ENCODE measurements at places on chromosomes 5 and 9.
A peak's percentile ranks its signal among the peaks of the same experiment; 100 is the strongest.

DNA sequence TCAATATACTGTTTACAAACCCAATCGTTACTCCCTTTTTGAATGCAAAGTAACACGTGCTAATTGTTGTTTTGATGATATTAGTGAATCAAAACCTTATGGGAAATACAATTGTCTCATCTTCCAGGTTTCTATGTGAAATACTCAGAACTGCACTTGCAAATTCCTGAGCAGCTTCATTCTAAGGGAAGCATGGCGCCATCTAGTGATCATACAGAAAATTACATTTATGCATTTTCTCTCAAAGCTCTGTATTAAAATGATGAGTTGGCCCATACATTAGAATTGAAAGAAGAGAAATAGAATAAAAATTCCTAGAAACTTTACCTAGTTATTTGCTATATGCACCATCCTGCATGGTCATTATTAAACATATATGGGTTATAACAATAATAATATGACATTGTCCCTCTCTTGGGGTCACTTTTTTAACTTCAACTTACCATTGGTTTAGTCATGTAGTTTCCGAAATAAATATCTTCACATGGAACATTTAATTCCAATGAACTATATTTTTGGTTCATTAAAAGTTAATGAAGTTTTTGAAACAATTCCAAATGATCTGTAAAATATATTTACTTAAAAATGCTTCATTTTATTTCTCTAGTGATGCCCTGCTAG is 220.0 kb downstream of the PDE4D start:
- DNase-seq = peak; percentile 49

DNA sequence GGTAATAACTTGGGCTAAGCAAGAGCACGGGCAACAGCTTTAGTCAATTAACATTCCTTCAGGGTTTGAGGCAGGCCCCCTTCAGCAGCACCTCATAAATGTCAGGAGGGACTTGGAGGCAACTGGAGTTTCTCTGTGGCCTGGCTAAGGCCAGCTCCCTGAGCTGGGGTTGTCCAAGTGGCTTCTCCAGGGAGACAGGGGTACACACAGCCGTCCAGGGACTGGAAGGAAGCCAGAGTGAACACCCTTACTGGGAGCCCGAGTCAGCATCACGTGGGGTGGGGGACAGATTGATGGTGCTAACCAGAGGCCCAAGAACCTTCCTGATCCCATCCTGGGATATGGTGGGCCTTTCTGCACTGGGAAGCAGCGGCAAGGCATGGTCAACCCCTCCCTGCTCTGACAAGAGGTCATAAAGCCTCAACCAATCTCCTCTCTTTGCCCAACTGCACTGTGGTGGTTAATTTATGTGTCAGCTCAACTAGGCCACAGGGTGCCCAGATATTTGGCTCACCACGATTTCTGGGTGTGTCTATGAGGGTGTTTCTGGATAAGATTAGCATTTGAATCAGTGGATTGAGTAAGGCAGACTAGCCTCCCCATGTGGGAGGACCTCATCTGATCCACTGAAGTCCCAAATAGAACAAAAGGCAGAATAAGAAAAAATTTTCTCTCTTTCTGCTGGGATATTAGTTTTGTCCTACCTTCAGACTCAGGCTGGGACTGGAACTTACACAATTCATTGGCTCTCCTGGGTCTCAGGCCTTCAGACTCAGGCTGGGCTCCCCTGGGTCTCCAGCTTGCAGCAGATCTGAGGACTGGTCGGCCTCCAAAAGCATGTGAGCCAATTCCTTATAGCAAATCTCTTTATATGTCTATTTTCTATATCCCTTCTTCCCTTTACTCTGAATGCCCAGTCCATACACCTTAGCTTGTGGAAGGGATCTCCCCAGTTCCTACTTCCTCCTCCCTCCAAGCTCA is 127.2 kb upstream of the LARP1 start:
- peak; percentile 82 for DNase-seq

DNA sequence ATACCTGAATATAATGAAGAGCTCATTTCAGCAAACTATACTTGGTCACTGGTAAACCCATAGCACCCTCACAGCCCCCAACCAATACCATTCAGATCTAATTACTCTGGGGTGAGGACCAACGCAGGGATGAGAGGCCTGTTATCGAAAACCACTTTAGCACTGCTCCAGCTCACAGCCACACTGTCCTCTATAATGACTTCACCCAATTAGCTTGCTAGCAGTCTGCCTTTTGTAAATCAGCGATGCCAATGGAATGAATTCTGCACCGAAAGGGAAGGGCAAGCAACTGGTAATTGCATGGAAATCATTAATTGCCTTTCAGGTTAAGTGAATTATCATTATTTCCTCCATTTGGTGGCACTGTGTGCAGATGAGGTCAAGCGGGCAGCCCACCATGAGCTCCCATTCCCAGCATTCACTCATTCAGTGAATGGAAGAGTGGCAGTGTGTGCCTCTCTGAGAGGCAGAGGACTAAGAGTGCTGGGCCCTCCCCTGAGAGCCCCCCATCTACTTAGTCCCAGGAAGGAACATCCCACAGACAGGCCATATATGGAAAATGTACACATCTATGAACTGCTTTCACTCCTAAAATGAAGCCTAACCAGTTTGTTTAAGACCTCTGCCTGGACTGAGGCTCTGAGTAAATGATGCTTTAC is 262.1 kb downstream of the SPOCK1 start:
- no peak for DNase-seq

- DNase-seq = no peak
Observed at GRCh38 chr9:134231330-134231745, 67.0 kb upstream of the RNU6ATAC start.

- peak; percentile 58 for DNase-seq
Observed at GRCh38 chr9:71663931-71664459, 104.3 kb downstream of the CEMIP2 start.

All from AG08395 (cell line).